ENCODE measurements at places on chromosomes 3 and 15. TPM values are rescaled to one million over a fixed set of nuclear protein-coding genes. Genes with fewer than 3 reads are reported as not detected.

Gene ZSCAN2
- 18.4 TPM for total RNA-seq

Gene CFAP91
- total RNA-seq = 2.1 TPM

Gene ANKRD34C
- not detected for total RNA-seq

Gene ZNF80
- total RNA-seq = not detected

Gene CKMT1B
- 73.2 TPM for total RNA-seq

Gene XCR1
- total RNA-seq = 13.9 TPM

Gene LSG1
- 43.8 TPM for total RNA-seq

Gene CXCR6
- total RNA-seq = not detected

Gene TRPM1
- not detected for total RNA-seq

Gene MTHFS
- total RNA-seq = 22.7 TPM

Gene TTLL13
- 0.58 TPM for total RNA-seq

Gene PRKCD
- total RNA-seq = 37.4 TPM

Gene PIGZ
- total RNA-seq = 1.6 TPM

Gene GCHFR
- total RNA-seq = 23.5 TPM

Gene LRRC3B
- 0.29 TPM for total RNA-seq

Gene CLRN1
- not detected for total RNA-seq

Gene ATP8B4
- 10.3 TPM for total RNA-seq

Gene LTF
- total RNA-seq = not detected

Gene GLT8D1
- total RNA-seq = 72.7 TPM

Gene PLSCR2
- not detected for total RNA-seq

Gene TMEM158
- 10.1 TPM for total RNA-seq

Gene PTH1R
- total RNA-seq = 63.0 TPM

Gene GOLGA6B
- not detected for total RNA-seq

Gene TMEM42
- 16.1 TPM for total RNA-seq

Gene MESP1
- 2.2 TPM for total RNA-seq

Gene CCK
- total RNA-seq = 17.7 TPM

Gene CACNA1D
- total RNA-seq = 17.4 TPM

Gene SPG11
- 75.5 TPM for total RNA-seq

Gene CFAP100
- total RNA-seq = 4.3 TPM

Gene IMPG2
- 0.53 TPM for total RNA-seq

Gene IGDCC3
- total RNA-seq = 169 TPM

Gene C3orf85
- total RNA-seq = 2.3 TPM

Gene GJD2
- 0.89 TPM for total RNA-seq

Gene OR5H2
- not detected for total RNA-seq

Gene CKMT1A
- 37.3 TPM for total RNA-seq

Gene HYAL3
- 2.9 TPM for total RNA-seq

Gene NLGN1
- total RNA-seq = 12.6 TPM

Gene SH3GL3
- 10.0 TPM for total RNA-seq

Gene ZNF860
- 7.1 TPM for total RNA-seq

Gene DLG1
- 95.9 TPM for total RNA-seq

Gene SOX14
- total RNA-seq = 0.29 TPM

Gene TTLL3
- total RNA-seq = 42.2 TPM

Gene CPN2
- total RNA-seq = not detected

Gene SPTSSB
- total RNA-seq = 28.8 TPM

Gene ITGA11
- 0.92 TPM for total RNA-seq

Gene TGFBR2
- total RNA-seq = 26.1 TPM

Gene DLL4
- 5.9 TPM for total RNA-seq

Gene DHX30
- 64.2 TPM for total RNA-seq

Gene SMCO1
- not detected for total RNA-seq

Gene CEP63
- total RNA-seq = 22.8 TPM

Gene TGM5
- 0.71 TPM for total RNA-seq
